ENCODE measurements at places on chromosomes 13 and 19. TPM values are rescaled to one million over a fixed set of nuclear protein-coding genes. Genes with fewer than 3 reads are reported as not detected.

GRCh38 chr13:113545931-113546516, 38.5 kb upstream of the TFDP1 start:
- peak; percentile 69 for DNase-seq
- H3K4me1 ChIP-seq = peaks cover 9% of the 10 kb centered on the region
- H3K36me3 ChIP-seq = peaks cover 36% of the 10 kb centered on the region
- no peaks in the 10 kb centered on the region for H3K27me3 ChIP-seq

DNA sequence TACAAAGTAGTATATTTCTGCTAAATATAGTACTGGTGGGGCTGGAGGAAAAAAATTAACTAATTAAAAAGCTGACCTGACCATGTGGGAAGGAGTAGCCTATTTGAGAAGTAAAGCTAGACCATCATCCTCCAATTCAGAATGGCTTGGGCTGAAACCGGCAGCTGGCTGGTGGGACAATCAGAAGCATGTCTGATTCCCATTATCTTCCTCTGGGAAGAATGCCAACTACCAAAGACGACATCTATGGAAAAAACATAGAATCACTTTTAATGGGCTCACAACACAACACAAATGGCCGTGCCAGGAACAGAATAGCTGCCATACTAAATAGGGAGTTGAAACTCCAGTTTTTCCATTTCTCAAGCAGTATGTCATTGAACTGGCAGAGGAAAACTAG, 120.4 kb upstream of the FREM2 start:
- no peak overlapping the region for H3K27ac ChIP-seq
- no peaks in the 10 kb centered on the region for H3K27me3 ChIP-seq
- H3K4me1 ChIP-seq = no peaks in the 10 kb centered on the region
- no peaks in the 10 kb centered on the region for H3K36me3 ChIP-seq

Gene FFAR3
- not detected for total RNA-seq

Gene PABPC3
- under 0.01 TPM for total RNA-seq

- no peaks in the 10 kb centered on the region for H3K27me3 ChIP-seq
- H3K36me3 ChIP-seq = peaks cover 45% of the 10 kb centered on the region
- H3K4me3 ChIP-seq = no peak overlapping the region
Measured at GRCh38 chr13:49716615-49717014, 25.3 kb upstream of the EBPL start.

GRCh38 chr13:47472516-47472915, 528.6 kb downstream of the SUCLA2 start:
- H3K36me3 ChIP-seq = no peaks in the 10 kb centered on the region
- H3K27ac ChIP-seq = no peak overlapping the region
- H3K4me1 ChIP-seq = no peaks in the 10 kb centered on the region
- no peak for DNase-seq
- H3K4me3 ChIP-seq = no peak overlapping the region

Gene RPL36
- 257 TPM for total RNA-seq

- H3K27me3 ChIP-seq = no peaks in the 10 kb centered on the region
- no peak for DNase-seq
- H3K36me3 ChIP-seq = no peaks in the 10 kb centered on the region
- H3K4me1 ChIP-seq = no peaks in the 10 kb centered on the region
- H3K4me3 ChIP-seq = no peak overlapping the region
Measured at GRCh38 chr13:62193919-62194318, 778.3 kb upstream of the PCDH20 start.

Gene ZNF600
- 9.8 TPM for total RNA-seq

Gene ADGRE2
- total RNA-seq = 0.59 TPM

GRCh38 chr19:13681509-13681908, 82.8 kb upstream of the MRI1 start:
- H3K4me3 ChIP-seq = no peak overlapping the region
- H3K4me1 ChIP-seq = no peaks in the 10 kb centered on the region
- no peak overlapping the region for H3K27ac ChIP-seq
- H3K36me3 ChIP-seq = no peaks in the 10 kb centered on the region

- no peak overlapping the region for H3K4me3 ChIP-seq
- no peaks in the 10 kb centered on the region for H3K36me3 ChIP-seq
- no peak overlapping the region for H3K27ac ChIP-seq
- DNase-seq = no peak
- H3K27me3 ChIP-seq = no peaks in the 10 kb centered on the region
Measured at GRCh38 chr13:91657283-91657682, 258.9 kb downstream of the GPC5 start.

GRCh38 chr19:54521022-54521859, 18.6 kb downstream of the LAIR2 start:
- no peaks in the 10 kb centered on the region for H3K27me3 ChIP-seq
- H3K27ac ChIP-seq = no peak overlapping the region
- DNase-seq = no peak
- no peaks in the 10 kb centered on the region for H3K36me3 ChIP-seq
- no peaks in the 10 kb centered on the region for H3K4me1 ChIP-seq

GRCh38 chr13:51846756-51847155, 1.8 kb upstream of the TMEM272 start:
- no peaks in the 10 kb centered on the region for H3K36me3 ChIP-seq
- no peak overlapping the region for H3K4me3 ChIP-seq
- no peak overlapping the region for H3K27ac ChIP-seq

- no peaks in the 10 kb centered on the region for H3K36me3 ChIP-seq
- peaks cover 6% of the 10 kb centered on the region for H3K4me1 ChIP-seq
- H3K4me3 ChIP-seq = no peak overlapping the region
- H3K27ac ChIP-seq = no peak overlapping the region
Measured at GRCh38 chr19:11506967-11507366, 1.3 kb upstream of the ZNF653 start.

GRCh38 chr13:30577401-30577852, 40.3 kb upstream of the USPL1 start:
- DNase-seq = peak; percentile 64
- H3K27me3 ChIP-seq = no peaks in the 10 kb centered on the region
- no peaks in the 10 kb centered on the region for H3K36me3 ChIP-seq
- H3K27ac ChIP-seq = peak overlapping the region; percentile 48

DNA sequence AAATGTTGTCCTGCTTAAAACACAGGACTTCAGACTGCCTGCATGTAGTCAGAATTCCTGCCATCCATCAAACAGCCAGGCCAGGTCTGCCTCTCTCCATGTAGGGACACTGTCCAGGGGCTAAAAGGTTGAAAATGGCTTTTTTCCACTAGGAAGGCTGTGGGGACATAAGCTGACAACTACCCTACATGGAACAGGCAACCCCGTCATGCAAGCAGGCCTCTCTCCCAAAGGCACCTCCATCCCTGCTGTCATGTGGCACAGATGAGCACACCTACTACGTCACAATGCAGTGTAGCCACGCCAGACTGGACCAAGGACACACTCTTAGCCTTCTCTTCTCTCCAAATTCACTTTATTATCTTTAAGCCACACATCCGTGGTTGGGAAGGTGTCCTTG, 40.8 kb downstream of the LATS2 start:
- H3K27me3 ChIP-seq = no peaks in the 10 kb centered on the region
- H3K27ac ChIP-seq = peak overlapping the region; percentile 15
- H3K4me1 ChIP-seq = peaks cover 31% of the 10 kb centered on the region
- no peak overlapping the region for H3K4me3 ChIP-seq
- DNase-seq = no peak

DNA sequence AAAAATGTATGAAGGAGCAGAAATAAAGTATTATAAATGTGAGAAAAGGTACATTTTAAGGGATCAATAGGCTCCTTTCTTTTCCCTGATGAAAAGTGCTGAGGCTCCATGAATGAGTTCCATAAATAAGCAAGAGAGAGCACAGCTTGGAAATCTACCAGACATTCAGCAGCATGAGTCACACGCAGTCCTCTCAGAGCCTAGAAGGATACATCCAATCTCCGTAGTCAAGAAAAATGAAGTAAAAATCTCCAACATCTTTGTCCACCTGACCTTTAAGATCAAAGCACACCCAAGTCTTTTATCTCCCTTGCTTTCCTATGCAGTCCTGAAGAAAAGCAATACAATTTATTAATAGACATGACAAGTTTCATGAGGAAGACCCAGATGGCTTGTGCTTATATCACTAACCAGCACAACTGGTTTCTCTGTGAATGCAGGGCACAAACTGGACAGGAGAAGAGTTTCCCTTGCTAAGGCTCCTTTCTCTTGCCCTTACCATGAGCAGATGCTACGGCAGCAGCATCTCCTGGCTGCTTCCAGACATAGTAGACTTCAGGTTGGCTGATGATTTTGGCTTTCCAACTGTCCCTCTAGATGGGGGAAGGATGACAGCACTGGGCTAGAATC, 730.8 kb downstream of the EFNB2 start:
- no peaks in the 10 kb centered on the region for H3K36me3 ChIP-seq
- no peaks in the 10 kb centered on the region for H3K4me1 ChIP-seq
- no peak overlapping the region for H3K27ac ChIP-seq
- H3K4me3 ChIP-seq = no peak overlapping the region
- no peaks in the 10 kb centered on the region for H3K27me3 ChIP-seq
- peak; percentile 80 for DNase-seq

DNA sequence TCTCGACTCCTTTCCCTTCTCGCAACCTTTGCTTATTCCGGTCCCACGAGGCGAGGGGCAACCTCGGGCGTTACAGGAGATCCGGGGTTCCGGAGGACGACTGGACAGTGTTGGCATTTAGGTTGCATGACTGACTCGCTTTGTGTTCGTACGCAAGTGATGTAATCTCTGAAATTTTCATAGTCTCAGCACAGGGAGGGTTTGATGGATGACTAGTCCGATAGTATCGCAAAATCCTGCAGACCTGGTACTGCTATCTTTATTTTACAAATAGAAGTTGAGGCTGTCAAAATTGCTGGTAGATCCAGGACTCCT, 342 bp downstream of the DDX49 start:
- H3K36me3 ChIP-seq = peaks cover 34% of the 10 kb centered on the region
- no peaks in the 10 kb centered on the region for H3K27me3 ChIP-seq
- peak overlapping the region; percentile 86 for H3K4me3 ChIP-seq
- no peak for DNase-seq
- H3K4me1 ChIP-seq = peaks cover 14% of the 10 kb centered on the region
- peak overlapping the region; percentile 75 for H3K27ac ChIP-seq

- no peaks in the 10 kb centered on the region for H3K36me3 ChIP-seq
- DNase-seq = no peak
- H3K27me3 ChIP-seq = no peaks in the 10 kb centered on the region
- no peak overlapping the region for H3K27ac ChIP-seq
Measured at GRCh38 chr13:90702050-90702449, 645.4 kb upstream of the MIR17HG start.

DNA sequence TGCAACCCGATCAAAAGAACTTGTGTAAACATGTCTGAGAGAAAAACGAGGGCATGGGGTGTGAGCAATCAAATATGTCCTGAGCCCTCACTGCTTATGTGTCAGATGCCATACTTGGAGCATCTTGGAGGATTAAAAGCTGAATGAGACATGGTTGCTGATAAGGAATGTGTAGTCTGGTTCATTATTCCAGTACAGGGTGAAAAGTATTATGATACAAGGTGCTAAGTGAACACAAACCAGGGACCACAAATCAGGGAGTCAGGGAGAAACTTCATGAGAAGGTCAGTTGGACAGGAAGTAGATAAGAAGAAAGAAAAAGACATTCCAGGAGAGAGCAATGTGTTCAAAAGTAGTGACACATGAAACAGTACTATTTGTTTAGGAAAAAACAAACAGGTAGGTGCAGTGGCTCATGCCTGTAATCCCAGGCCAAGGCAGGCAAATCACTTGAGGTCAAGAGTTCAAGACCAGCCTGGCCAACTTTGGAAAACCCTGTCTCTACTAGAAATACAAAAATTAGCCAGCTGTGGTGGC, 2.0 kb upstream of the RCBTB1 start:
- peak overlapping the region; percentile 25 for H3K27ac ChIP-seq
- no peaks in the 10 kb centered on the region for H3K36me3 ChIP-seq
- peak; percentile 83 for DNase-seq
- no peak overlapping the region for H3K4me3 ChIP-seq

DNA sequence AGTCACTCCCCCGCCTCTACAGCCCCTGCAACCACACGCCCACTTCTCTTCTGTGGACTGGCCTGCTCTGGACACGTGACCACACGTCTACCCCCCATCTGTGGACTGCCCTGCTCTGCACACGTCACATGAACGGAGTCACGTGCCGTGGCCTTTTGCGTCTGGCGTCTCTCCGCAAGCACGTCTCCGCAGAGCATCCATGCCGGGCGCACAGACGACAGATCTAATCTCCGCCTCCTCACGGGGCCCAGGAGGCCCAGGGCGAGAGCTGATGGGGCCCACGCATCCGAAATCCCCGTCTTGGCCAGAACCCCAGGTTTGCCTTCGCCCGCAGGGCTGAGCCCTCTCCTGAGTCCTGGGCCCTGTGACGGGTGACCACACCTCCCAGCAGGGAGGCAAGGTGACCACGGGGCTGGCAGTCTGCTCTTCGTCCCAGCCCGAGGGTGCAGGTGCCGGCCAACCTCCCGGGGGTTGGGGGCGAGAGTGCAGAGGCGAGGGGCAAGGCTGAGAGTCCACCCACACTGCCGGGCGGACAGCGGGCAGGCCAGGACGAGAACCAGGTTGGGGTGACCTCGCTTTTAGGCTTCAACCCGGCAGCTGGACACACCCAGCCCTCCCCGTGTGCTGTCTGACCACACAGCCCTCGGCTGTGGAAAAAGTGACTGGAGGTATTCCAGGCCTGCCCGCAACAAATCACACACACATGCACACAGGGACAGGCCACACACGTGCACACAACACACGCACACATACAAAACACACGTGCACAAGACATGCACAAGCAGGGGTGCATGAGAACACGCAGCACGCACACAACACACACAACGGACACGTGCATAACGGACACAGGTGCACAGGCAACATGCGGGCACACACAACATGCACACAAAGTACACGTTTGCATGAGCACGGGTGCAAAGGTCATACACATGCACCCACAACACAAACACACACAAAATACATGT, 3.9 kb downstream of the SBNO2 start:
- no peak overlapping the region for H3K4me3 ChIP-seq
- peak; percentile 86 for DNase-seq
- H3K36me3 ChIP-seq = peaks cover 5% of the 10 kb centered on the region
- H3K27ac ChIP-seq = peak overlapping the region; percentile 91
- H3K27me3 ChIP-seq = no peaks in the 10 kb centered on the region

DNA sequence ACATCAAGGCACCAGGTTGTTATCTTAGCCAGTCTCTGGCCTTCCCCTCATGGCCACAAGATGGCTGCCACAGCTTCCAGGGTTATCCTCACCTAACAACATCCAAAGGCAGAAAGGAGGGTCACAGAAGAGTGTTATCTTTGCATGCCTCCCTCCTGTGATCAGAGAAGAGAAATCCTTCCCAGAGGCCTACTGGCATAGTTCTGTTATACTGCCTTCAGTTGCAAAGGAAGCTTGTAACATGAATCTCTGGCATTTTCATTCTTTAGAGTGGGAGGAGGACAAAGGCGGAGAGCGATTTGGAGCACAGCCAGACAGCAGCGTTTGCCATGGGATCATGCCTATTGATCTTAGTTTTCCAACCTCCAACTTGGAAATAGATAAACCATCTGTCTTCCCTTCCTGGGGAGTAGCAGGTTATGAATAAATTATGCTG, 135.7 kb downstream of the DNAJC15 start:
- no peak overlapping the region for H3K4me3 ChIP-seq
- no peaks in the 10 kb centered on the region for H3K36me3 ChIP-seq
- H3K4me1 ChIP-seq = peaks cover 16% of the 10 kb centered on the region
- H3K27me3 ChIP-seq = no peaks in the 10 kb centered on the region
- no peak overlapping the region for H3K27ac ChIP-seq
- peak; percentile 17 for DNase-seq

- no peaks in the 10 kb centered on the region for H3K4me1 ChIP-seq
- H3K36me3 ChIP-seq = no peaks in the 10 kb centered on the region
- DNase-seq = no peak
Measured at GRCh38 chr13:60623151-60623550, 226.1 kb downstream of the TDRD3 start.

GRCh38 chr13:50670272-50670671, 173.2 kb downstream of the DLEU7 start:
- peaks cover 13% of the 10 kb centered on the region for H3K4me1 ChIP-seq
- no peaks in the 10 kb centered on the region for H3K36me3 ChIP-seq
- DNase-seq = no peak
- no peaks in the 10 kb centered on the region for H3K27me3 ChIP-seq

Gene GIPR
- under 0.01 TPM for total RNA-seq
